Umbilical cord (tissue), 2 donors: ENCODE measurements at places on chromosomes 3 and 15. TPM values are rescaled to one million over a fixed set of nuclear protein-coding genes. Genes with fewer than 3 reads are reported as not detected.

The CHRNA7 gene
- 14.4 TPM for total RNA-seq

The BRK1 gene
- 115 TPM for total RNA-seq

The ALDH1L1 gene
- total RNA-seq, result 3.6 TPM

The RFTN1 gene
- total RNA-seq, result 21.2 TPM

The H1-8 gene
- total RNA-seq, result not detected

The GPR160 gene
- total RNA-seq, result 12.5 TPM

The TFRC gene
- total RNA-seq, result 136 TPM

GRCh38 chr3:166177130-166177529 lies 339.9 kb upstream of the BCHE start:
- peak; percentile 23 for DNase-seq

GRCh38 chr15:31101262-31102038 lies at the start of gene TRPM1:
Gene TRPM1 (minus strand): TSS chr15:31101725. CDS start chr15:31081355, 20,370 bp downstream.
- DNase-seq, result no peak

- DNase-seq, result peak; percentile 79
Observed at GRCh38 chr3:170726976-170727661, 141.2 kb upstream of the SLC7A14 start.

DNA sequence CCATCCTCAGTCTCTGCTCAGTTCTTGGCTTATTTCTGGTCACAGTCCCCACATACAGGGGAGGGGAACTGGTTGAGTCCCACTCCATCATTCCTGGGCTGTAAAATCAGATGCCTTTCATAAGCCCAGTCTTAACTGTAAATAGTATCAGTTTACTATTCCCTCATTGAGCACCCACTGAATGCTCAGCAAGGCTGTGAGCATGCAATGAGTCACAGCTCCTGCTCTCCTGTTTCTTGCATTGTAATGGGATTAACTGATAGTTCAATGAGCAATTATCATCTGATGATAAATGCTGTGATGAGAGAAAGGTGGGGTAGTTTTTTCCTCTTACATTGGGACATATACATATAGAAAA lies 113.6 kb upstream of the TPM1 start:
- no peak for DNase-seq

GRCh38 chr3:164233951-164234350 lies 844.3 kb downstream of the SI start:
- peak; percentile 76 for DNase-seq

GRCh38 chr15:74311734-74312444 lies 55.6 kb downstream of the CYP11A1 start:
- DNase-seq, result no peak

DNA sequence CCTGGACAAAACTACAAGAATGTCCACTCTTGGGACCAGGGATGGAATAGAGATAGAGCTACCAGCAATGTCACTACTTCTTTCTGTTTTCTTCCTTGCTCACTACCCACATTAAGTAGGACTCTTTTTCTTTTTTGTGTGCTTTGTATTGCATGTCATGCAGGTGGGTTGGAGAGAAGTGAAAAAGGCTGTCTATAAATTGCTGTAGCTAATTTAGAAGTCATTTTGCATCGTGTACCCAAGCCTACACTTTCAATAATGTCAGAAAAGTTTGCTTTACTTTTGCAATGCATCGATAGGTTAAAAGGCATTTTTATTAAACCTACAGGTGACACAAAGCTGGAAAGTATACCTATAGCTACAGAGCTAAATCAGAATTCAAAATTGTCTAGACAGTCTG lies 58.9 kb downstream of the GTF2E1 start:
- no peak for DNase-seq

DNA sequence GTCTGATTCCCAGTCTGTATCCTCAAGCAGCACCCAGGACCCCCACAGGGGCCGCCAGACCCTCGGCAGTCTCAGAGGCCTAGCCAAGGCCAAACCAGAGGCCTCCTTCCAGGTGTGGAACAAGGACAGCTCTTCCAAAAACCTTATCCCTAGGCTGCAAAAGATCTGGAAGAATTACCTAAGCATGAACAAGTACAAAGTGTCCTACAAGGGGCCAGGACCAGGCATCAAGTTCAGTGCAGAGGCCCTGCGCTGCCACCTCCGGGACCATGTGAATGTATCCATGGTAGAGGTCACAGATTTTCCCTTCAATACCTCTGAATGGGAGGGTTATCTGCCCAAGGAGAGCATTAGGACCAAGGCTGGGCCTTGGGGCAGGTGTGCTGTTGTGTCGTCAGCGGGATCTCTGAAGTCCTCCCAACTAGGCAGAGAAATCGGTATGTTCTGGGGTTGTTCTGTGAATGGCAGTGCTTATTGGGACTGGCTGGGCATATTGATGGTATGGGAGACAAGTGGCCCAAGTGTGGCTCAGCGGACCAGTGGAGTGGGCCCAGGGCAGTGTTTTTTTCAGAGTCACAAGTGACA lies 96.3 kb downstream of the RPL39L start:
- DNase-seq, result no peak

DNA sequence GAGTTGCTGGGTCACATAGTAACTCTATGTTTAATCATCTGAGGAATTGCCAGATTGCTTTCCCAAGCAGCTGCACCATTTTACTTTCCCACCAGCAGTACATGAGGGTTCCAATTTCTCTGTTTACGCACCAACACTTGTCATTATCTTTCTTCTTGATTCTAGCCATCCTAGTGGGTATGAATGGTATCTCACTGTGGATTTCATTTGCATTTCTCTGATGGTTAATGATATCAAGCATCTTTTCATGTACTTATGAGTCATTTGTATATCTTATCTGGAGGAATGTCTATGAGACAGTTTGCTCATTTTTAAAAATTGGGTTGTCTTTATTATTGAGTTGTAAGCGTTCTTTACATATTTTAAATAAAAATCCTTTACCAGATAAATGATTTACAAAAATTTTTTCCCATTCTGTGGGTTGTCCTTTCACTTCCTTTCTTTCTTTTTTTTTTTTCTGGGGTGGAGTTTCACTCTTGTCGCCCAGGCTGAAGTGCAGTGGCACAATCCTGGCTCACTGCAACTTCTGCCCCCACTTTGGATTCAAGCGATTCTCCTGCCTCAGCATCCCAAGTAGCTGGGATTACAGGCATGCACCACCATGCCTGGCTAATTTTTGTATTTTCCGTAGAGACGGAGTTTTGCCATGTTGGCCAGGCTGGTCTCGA lies 8.9 kb upstream of the SGO1 start:
- DNase-seq, result no peak

DNA sequence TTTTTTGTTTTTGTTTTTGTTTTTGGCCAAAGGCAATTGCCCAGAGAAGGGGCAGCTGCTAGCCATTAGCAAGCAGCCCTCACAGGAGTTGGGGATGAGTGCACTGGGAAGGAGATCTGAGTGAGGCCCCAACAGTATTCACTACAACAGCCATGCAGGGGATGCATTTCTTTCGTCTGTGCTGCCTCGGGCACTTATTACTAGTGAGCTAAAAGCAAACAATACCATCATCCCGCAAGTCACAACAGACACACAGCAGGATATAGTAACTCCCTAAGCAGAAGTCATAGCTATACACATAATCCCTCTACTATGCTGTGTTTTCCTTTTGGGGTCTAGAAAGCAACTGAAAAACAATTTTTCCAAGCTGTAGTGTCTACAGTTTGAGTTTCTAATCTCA lies 27.2 kb downstream of the CRTAP start:
- DNase-seq, result no peak

- peak; percentile 25 for DNase-seq
Observed at GRCh38 chr15:57675481-57676181, 30.9 kb upstream of the POLR2M start.

- DNase-seq, result no peak
Observed at GRCh38 chr15:29544513-29545128, 275.0 kb upstream of the NSMCE3 start.

DNA sequence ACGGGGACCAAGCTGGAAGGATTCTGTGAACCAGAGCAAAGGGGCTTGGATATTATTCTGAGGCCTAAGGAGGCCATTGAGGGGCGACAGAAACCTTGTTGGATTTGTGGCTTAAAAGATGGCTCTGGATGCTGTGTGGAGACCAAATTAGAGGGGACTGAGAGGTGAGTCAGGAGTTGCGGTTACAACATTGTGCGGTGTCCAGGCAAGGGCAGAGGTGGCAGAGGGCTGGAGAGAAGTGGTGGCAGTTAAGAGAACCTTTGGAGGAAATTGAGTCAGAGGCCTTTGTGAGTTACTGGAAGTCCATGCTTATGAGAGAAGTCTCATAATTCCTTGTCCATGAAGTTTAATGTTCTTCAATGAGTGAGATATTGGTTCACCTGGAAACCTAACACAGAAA lies 143.2 kb downstream of the FAM43A start:
- no peak for DNase-seq

GRCh38 chr3:122342803-122343202 lies 17.8 kb downstream of the CSTA start:
- no peak for DNase-seq
